NCI-H1694 (cell line): ENCODE measurements at places on chromosomes 1 and 21.

DNA sequence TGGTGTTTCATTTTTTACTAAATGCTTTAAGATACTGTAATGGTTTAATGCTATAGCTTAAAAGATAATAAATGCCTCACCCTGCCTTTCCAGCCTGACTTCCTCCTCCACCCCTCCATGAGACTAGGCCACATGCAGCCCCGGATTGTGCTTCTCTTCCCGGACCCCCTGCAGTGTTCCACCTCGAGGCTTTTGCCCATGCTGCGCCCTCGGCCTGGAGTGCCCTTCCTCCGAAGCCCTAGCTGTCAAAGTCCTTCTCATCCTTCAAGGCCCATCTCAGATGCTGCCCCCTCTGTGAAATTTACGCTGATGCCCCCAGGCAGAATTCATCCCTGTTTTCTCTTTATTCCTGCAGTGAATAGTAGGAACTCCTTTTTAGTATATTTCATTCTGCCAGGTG is 98.5 kb downstream of the ATP5PO start:
- no peak for DNase-seq

GRCh38 chr1:9376886-9377333 is 84.2 kb downstream of the SPSB1 start:
- no peak for DNase-seq

- no peak for DNase-seq
Observed at GRCh38 chr1:94186946-94187345, 50.4 kb downstream of the ARHGAP29 start.

GRCh38 chr21:16910435-16911165 is 602.2 kb upstream of the CXADR start:
- no peak for DNase-seq

GRCh38 chr1:246043556-246043955 is 463.5 kb downstream of the SMYD3 start:
- no peak for DNase-seq
